ENCODE measurements at places on chromosomes 4 and X.

GRCh38 chrX:72054779-72055489 lies 76.8 kb downstream of the RTL5 start:
- DNase-seq, result no peak

- DNase-seq, result no peak
These were observed 15.3 kb downstream of the INTU start for GRCh38 chr4:127648061-127648460.

DNA sequence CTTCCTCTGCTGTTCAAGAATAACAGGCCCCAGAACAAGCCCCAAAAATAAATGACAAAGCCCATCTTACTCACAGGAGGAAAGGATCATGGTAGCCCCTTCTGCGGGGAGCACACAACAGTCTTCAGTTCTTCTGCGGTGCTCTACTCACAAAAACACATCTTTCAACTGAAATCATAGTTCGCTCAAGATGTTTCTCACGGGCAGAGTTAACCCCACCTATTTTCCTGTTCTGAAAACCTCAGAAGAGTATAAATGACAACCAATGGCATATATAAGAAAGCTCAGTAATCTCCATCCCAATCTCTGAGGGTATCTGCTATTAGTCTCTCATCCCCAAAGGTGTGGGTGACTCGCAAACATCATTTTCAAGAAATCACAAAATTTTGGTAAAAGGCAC lies at the start of gene TXK:
TXK (minus strand) TSS at position 170 of the 400 bp plus-strand sequence; CDS start at position 90, 80 bp downstream.
- DNase-seq, result no peak

GRCh38 chr4:101104312-101105052 lies 242.8 kb downstream of the PPP3CA start:
- no peak for DNase-seq

GRCh38 chrX:11210415-11210801 lies 82.8 kb upstream of the AMELX start:
- DNase-seq, result no peak

- no peak for DNase-seq
These were observed 6.7 kb downstream of the TCEAL1 start for GRCh38 chrX:103635436-103635835.

GRCh38 chrX:15908603-15909290 lies 54.1 kb upstream of the AP1S2 start:
- DNase-seq, result no peak

- DNase-seq, result no peak
These were observed 17.0 kb downstream of the ENOX2 start for GRCh38 chrX:130885996-130886395.

- no peak for DNase-seq
These were observed 350.4 kb downstream of the SPRY1 start for GRCh38 chr4:123747016-123747415.

Measured in left renal cortex interstitium (tissue), 4 donors.